RWPE2 (cell line): ENCODE measurements at places on chromosomes 12 and 14.

DNA sequence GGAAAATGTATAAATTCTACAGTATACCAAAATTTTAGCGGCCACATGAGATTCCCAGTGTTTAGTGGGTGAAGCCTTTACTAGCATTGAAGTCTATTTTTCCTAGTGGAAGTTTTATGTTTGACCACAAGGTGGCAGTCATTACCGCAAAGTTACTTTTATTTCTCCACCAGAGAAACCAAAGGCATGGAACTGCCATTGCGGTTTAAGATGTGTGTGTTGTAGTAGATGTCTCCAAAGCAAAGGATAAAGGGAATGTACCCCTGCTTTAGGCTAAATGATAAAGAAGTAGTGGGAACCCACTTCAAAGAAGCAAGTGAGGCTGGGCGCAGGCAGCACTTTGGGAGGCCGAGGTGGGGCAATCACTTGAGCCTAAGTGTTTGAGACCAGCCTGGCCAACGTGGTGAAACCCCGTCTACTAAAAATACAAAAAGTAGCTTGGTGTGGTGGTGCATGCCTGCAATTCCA lies 140.5 kb downstream of the PRKCH start:
- no peak for DNase-seq

- DNase-seq = no peak
These were observed 67.4 kb downstream of the PPP2R5E start for GRCh38 chr14:63475761-63476160.

DNA sequence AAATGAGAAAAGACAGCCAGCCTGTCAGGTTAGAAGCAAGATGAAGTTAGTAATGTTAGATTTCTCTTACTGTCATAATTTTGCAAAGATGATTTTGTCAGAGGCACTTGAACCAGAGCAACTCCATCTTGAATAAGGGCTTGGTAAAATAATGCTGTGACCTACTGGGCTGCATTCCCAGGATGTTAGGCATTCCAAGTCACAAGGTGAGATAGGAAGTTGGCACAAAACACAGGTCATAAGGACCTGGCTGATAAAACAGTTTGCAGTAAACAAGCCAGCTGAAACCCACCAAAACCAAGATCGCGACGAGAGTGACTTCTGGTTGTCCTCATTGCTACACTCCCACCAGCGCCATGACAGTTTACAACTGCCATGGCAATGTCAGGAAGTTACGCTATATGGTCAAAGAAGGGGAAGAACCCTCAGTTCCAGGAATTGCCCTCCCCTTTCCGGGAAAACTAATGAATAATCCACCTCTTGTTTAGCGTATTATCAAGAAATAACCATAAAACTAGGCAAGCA lies 1313.5 kb upstream of the TMEM132C start:
- DNase-seq = no peak

DNA sequence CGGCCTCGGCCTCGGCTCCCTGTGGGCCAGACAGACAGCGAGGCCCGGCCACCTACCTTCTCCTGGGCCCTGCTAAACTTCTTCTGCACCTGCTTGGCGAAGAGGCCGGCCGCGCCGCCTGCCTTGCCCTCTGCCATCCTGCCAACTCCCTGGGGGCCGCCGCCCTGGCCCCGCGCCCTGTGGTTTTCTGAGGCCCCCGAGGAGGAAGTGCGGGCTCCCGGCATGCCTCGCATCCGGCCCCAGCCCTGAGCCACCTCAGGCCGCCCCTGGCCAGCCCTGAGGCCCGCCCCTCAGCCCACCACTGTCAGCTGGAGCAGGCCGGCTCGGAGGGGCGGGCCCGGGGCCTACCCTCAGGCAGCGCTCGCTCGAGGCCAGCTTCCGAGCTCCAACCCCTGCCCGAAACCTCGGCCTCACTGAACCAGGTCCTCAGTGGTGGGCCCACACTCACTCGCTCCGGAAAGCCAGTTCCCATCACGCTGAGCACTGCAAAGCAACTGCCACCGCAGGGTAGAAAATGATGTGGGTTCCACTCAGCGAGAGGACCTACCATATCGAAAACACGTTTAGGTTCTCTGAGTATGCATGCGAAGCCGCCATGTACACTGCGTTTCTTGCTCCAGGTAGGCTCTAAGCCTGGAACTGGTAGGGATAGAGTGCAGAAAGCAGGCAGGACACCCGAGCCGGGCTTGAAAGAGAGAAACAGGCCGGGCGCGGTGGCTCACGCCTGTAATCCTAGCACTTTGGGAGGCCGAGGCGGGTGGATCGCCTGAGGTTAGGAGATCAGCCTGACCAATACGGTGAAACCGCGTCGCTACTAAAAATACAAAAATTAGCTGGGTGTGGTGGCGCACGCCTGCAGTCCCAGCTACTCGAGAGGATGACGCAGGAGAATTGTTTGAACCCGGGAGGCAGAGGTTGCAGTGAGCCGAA lies at the start of gene BIN2:
TSS of gene BIN2 (minus strand) at position 209 of the 930 bp plus-strand sequence. CDS start at position 137, 72 bp downstream.
- DNase-seq = no peak

DNA sequence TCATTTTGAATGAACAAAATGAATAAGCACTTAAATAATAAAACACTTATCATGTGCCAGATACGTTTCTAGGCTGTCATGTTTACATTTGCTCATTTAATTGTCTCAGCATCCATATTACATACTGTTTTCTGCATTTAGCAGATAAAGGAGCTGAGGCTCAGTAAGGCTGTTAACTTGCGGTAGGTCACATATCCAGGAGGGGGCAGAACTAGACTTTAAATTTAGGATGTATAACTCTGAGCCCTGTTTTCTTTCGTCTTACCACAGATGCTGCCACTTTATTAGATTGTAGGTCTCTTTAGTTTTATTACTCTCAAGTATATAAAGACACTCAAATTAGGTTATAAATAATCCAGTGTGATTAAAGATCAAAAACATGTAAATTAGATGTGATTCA lies 17.7 kb downstream of the IRAK4 start:
- no peak for DNase-seq

DNA sequence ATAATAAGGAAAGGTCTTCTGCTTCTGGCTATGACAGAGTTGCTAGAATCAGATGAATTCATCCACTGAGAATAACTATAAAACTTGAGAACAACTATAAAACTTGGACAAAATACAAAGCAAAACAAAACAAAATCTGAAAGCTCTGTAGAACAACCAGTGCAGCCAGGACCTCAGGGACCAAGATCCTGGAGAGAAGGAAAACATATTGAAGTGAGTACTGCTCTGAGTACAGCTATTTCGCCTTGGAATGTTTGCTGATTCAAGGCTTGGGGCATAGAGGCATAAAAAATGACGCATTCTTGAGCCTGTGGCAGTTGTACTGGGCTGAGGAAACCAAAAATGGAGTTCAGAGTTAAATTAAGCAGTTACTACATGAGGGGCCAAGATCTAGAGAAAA lies 21.7 kb downstream of the FOXA1 start:
- no peak for DNase-seq

GRCh38 chr12:88247241-88247643 lies 105.1 kb downstream of the TMTC3 start:
- DNase-seq = no peak

DNA sequence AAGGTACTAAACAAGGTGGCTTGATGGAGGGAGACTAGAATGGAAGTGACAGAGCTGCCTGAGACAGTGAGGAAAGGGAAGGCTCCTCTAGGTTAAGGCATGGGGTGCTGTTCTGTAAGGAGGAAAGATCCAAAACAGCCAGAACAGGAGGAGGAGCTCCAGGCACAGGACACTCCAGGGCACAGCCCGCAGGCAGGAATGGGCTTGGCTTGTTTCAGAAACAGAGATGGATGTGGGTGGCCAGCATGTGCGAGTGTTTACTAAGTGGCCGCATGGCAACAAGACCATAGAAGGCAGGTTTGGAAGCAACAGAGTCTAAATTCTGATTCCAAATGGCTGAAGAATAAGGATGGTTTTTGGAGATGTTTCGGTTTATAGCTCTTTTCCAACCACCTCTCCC lies 889.1 kb downstream of the AACS start:
- DNase-seq = no peak

DNA sequence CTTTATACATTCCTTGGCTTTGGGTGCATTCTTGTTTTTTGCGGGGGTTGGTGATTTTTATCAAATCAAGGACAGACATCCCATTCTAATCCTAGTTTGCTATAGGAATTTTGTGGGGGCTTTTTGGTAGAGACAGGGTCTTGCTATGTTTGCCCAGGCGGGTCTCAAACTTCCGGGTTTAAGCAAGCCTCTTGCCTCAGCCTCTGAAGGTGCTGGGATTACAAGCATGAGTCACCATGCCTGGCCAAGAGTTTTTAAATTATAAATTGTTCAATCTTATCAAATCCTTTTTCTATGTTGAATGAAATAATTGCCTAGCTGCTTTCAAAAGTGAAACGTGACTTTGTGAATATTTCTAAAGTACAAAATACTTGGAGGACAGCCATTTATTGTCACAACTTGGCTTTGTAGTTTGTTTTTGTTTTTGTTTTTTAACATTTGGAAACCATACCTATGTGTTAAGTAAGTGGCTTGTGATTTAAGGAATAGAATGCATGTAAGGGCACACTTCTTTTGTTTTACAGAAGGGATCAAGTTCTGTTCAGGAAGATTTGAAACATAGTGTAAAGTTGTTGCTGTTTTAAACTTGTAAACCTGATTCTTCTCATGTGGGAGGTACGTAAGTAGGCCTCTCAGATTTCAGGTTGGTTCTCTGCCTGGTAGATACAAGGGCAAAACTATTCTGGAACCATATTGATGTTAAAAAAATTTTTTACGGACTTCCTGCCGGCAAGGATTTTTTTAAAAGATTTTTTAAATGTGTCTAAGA lies 13.4 kb downstream of the MARK3 start:
- DNase-seq = no peak

DNA sequence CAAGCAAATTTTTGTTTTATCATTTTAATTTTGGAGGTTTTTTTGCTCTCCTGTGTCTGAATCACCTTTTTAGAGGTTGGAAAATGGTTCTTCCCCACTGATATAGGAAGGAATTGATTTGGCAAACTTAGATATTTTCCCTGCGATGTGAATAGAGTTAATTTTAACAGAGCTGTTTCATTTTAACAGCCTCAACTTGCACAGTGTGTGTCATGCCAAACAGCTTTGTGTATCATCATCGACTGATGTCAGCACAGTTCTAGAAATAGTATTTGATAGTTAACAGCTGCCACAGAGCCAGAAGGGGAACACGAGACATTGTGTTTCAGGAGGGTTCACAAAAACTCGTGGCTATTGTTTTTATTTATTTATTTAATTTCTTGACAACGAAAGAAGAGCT lies 243.1 kb upstream of the FOXN3 start:
- DNase-seq = no peak

GRCh38 chr12:96419576-96420276 lies 19.5 kb upstream of the CDK17 start:
- no peak for DNase-seq

- no peak for DNase-seq
These were observed 5.3 kb downstream of the NTF3 start for GRCh38 chr12:5437182-5437583.

GRCh38 chr14:79699206-79699605 lies 512.1 kb downstream of the DIO2 start:
- DNase-seq = no peak

DNA sequence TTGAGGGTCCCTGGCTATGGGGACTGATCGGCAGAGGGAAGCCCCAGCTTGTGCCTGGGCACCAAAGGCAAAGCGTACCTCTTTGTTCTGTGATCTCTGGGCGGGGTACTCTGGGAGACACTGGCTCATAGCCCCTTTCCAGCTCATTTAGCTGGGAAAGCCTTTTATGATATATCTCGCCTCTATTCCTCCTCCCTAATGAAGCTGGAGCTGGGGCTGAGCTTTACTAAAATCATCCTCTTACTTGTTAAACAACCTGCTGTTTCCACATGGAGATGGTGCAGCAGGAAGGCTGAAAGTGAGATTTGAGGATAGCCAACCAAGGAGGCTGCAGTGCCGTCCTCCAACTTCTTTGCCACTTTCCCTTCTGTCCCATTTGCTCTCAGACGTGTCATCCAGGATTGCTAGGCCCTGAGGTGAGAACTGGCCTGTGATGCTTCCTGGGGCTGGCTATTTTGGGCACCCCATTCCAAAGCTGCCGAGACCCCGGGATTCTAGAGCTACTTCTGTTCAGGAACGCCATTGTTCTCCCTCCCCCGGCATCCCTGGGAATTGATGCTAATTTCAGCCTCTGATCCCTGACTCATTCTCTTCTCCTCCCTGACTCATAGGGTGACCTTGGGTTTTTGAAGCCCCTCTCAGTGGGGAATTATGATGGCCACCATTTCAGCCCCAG lies 16.0 kb downstream of the PDE1B start:
- DNase-seq = no peak

DNA sequence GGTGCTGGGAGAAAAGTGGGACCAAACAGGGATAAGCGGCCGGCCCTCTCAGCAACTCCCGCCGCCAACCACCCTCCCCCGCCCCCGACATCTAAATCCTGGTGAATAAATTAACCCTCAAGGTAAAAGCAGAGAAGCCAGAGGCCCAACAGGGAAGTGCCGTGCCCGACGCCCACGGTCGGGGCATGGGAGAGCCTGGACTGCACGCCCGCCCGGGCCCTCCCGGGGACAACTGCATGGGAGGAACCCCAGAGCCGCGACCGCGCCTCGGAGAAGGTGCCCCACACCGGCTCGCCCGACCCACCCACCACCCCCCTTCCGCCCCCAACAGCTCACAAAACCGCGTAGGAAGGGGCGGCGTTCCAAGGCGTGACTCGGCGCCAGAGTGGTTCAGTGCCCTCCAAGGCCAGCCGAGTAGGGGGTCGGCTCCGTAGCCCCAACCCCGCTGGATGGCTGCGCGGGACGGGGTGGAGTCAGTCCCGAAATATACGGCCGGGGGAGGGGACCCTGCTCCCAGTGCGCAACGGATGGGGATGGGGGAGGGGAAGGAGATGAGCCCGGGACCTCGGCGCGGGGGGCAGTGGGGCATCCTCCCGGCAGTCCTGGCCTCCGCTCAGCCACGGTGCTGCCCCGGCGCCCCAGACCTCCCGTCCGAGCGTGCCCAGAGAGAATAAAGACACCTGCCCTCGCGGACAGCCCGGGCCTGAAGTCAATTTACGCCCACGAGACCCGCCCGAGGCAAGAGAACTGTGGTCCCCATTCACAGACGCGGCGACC lies 732 bp downstream of the SLC25A29 start:
- DNase-seq = no peak

GRCh38 chr14:37903343-37904191 lies 304.1 kb upstream of the SSTR1 start:
- no peak for DNase-seq

- DNase-seq = no peak
These were observed 136.5 kb upstream of the AMIGO2 start for GRCh38 chr12:47216150-47216677.

GRCh38 chr12:81403348-81403747 lies 325.5 kb downstream of the ACSS3 start:
- DNase-seq = no peak

DNA sequence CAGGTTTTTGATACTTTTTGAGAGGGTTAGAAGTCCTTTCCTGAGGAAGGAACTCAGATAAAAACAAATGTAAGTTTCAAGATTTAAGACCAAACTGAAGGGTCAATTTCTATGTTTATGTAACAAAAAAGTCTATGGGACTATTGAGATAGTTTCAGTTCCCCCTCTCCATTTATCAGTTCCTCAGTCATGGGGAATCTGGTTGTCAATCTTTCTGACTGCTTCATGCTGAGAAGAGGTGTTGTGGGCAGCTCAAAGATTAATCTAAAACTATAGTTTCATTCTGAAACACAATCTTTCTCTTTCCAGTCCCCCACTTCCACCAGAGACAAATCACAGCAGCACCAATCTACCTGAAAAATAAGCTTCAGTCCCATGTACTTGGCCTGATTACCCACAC lies 93.7 kb downstream of the KCNMB4 start:
- no peak for DNase-seq
